GM12878 (cell line): ENCODE measurements at places on chromosomes 11 and 22. TPM values are rescaled to one million over a fixed set of nuclear protein-coding genes. Genes with fewer than 3 reads are reported as not detected.
A peak's percentile ranks its signal among the peaks of the same experiment; 100 is the strongest.

The KLHDC7B gene
- 1.1 and 1.7 TPM in 2 replicates for total RNA-seq

- no peaks in the 10 kb centered on the region for H3K27me3 ChIP-seq
- no peak overlapping the region for H3K4me3 ChIP-seq
- no peaks in the 10 kb centered on the region for H3K36me3 ChIP-seq
- H3K27ac ChIP-seq: no peak overlapping the region
- no peak for DNase-seq
- H3K4me1 ChIP-seq: no peaks in the 10 kb centered on the region
These were observed 1.7 kb upstream of the INCENP start for GRCh38 chr11:62122076-62122475.

- no peak overlapping the region for H3K4me3 ChIP-seq
- H3K27ac ChIP-seq: no peak overlapping the region
- DNase-seq: no peak
- no peaks in the 10 kb centered on the region for H3K36me3 ChIP-seq
These were observed 442.9 kb downstream of the AASDHPPT start for GRCh38 chr11:106520146-106520912.

DNA sequence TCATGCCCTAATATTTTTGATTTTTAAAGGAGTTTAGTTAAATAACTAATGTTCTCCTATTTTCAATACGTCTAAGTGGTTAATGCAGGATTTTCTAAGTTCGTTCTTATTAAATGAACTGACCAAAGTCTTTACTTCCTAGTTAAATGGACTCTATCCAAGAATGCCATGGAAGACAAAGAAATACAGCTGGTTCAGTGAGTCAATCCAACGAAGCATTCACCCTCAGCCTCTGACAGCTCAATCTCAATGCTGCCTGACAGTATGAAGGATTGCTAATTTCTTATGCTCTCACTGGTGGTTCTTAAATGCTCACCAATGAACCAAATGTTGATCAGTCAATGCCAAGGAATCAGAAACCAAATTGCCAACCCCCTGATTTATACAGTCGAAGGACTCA, 219.4 kb downstream of the CADM1 start:
- no peak for DNase-seq
- H3K36me3 ChIP-seq: no peaks in the 10 kb centered on the region
- no peak overlapping the region for H3K27ac ChIP-seq
- H3K4me1 ChIP-seq: no peaks in the 10 kb centered on the region
- H3K4me3 ChIP-seq: no peak overlapping the region

GRCh38 chr11:69442807-69443137, 38.7 kb upstream of the LINC01488 start:
- DNase-seq: no peak
- no peaks in the 10 kb centered on the region for H3K36me3 ChIP-seq
- H3K4me1 ChIP-seq: peaks cover 28% of the 10 kb centered on the region
- H3K27ac ChIP-seq: no peak overlapping the region
- no peaks in the 10 kb centered on the region; the same call in 1 of the 2 replicates for H3K27me3 ChIP-seq

The KCNJ1 gene
- total RNA-seq: not detected in 2 replicates

DNA sequence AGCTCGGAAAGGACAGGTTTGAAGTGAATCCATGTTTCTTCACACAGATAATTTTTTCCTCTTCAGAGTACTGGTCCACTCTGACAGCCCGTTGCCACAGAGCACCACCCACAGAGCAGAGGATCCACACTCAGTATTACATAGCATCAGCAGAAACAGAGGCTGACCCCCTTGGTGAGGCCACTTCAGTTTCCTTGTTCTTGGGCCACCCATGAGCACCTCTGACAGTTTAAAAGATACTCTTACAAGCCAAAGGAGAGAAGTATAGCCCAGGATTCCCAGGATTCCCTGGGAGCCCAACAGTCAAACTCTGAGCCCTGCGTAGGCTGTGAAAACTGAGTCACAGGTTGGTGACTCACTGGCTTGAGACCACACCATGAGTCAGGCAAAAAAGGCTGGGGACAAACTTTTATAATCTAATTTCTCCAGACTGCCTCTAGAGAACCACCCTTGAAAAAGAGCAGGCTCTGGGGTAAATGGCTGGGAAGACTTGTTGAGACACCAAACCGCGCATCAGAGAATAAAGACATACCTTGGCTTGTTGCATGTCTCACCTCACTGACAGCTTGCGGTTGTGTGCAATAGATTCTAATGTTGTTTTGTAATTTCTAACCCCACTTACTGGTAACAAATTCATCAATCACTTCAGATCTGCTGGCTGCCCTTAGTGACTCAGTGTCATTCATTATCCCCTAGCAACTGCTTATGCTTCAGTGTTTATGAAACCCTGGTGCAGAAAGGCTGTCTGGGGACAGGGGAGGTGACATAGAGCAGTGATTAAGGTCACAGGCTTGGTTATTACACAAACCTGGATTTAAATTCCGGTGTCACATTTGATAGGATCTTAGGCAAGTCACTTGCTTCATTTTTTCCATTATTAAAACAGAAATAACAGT, 56.9 kb upstream of the PRSS23 start:
- H3K27ac ChIP-seq: no peak overlapping the region
- no peaks in the 10 kb centered on the region; the same call in 1 of the 2 replicates for H3K27me3 ChIP-seq
- H3K36me3 ChIP-seq: no peaks in the 10 kb centered on the region
- H3K4me3 ChIP-seq: no peak overlapping the region
- H3K4me1 ChIP-seq: no peaks in the 10 kb centered on the region

The DDIAS gene
- 10.3 and 14.2 TPM in 2 replicates for total RNA-seq

DNA sequence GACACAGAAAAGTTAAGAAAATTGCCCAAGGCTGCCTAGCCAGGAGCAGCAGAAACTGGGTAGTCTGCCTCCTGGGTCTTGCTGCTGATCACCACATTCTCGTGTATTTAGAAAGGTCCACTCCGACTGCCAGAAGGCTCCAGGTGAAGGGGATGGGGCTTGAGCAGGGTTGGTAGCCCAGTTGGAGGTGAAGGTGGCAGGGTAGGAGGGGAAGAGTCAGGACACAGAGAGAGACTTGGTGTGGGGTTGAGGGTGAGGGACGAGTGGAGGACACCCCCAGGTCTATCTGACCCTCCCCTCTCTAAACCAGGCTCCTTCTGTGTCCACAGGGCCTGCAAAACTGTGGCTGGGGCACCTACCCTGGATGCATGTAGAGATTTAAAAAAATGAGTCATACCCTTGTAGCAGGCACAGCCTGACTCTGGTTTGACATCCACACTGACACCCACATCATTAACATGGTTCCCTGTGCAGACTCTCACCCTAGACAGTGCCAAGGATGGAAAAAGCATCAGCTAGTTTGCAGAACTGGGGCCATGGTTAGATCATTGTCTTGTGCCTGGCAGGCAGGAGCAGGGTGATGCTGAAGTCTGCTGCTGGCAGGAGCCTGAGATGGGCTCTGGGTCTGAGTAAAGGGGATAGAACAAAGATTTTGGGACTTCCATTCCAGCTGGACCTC, 273.2 kb downstream of the TENM4 start:
- H3K27me3 ChIP-seq: 0 out of 2 replicates have a peak, but pooled peaks cover 2% of the 10 kb centered on the region
- no peak overlapping the region for H3K4me3 ChIP-seq
- no peaks in the 10 kb centered on the region for H3K4me1 ChIP-seq
- DNase-seq: no peak
- H3K36me3 ChIP-seq: no peaks in the 10 kb centered on the region
- H3K27ac ChIP-seq: no peak overlapping the region

The TSPAN18 gene
- 0.77 and 0.96 TPM in 2 replicates for total RNA-seq

DNA sequence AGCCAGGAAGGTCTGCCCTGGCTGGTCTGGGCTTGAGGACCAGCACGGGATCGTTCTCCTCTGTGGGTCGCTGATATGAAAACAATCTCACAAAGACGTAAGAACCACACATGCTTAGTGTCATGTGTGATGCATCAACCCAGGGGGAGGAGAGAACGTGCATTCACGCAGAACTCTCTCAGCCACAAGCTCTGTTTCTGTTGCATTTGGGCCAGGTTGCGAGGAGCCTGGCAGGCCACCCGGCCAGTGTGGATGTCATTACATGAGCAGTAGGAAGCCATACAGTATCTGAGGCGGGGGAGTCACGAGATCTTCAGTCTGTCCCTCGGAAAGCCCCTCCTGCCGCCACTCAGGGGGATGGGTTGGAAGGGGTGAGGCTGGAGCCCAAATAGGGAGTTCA, 53.1 kb upstream of the KCNQ1OT1 start:
- H3K36me3 ChIP-seq: no peaks in the 10 kb centered on the region
- H3K4me3 ChIP-seq: no peak overlapping the region
- H3K27ac ChIP-seq: no peak overlapping the region
- H3K27me3 ChIP-seq: no peaks in the 10 kb centered on the region

GRCh38 chr11:8063324-8063723, 17.7 kb upstream of the TUB start:
- H3K27ac ChIP-seq: no peak overlapping the region
- no peak overlapping the region for H3K4me3 ChIP-seq
- peaks cover 2% of the 10 kb centered on the region for H3K27me3 ChIP-seq
- H3K36me3 ChIP-seq: no peaks in the 10 kb centered on the region

- H3K4me3 ChIP-seq: no peak overlapping the region
- no peak for DNase-seq
- H3K27me3 ChIP-seq: no peaks in the 10 kb centered on the region
- H3K36me3 ChIP-seq: no peaks in the 10 kb centered on the region
- no peak overlapping the region for H3K27ac ChIP-seq
These were observed 13.2 kb downstream of the CD6 start for GRCh38 chr11:60984636-60985035.

The AHNAK gene
- total RNA-seq: 90.0 and 90.3 TPM in 2 replicates

GRCh38 chr22:25420471-25420924, 144.0 kb upstream of the GRK3 start:
- peaks cover 20% of the 10 kb centered on the region for H3K4me1 ChIP-seq
- no peaks in the 10 kb centered on the region for H3K36me3 ChIP-seq
- peak overlapping the region; percentile 51; the same call in 1 of the 2 replicates for H3K4me3 ChIP-seq

DNA sequence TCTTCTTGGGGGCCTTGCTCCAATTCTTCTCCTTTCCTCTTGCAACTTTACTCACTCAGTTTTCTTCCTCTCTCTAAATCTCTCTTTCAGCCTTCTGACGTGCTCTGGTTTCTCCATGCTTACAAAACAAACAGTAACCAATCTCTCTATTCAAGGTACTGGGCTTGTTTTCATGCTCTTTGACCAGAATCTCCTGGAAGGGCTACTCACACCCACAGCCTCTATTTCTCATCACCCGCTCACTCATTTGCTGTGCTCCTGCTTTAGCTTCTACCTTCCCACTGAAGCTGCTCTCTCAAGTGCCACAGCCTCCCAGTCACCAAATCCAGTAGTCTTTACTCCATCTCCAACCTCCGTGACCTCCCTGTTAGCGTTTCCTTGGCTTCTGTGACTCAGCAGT, 60.4 kb downstream of the SERGEF start:
- no peaks in the 10 kb centered on the region for H3K27me3 ChIP-seq
- no peaks in the 10 kb centered on the region for H3K4me1 ChIP-seq
- H3K4me3 ChIP-seq: no peak overlapping the region

- no peaks in the 10 kb centered on the region for H3K27me3 ChIP-seq
- no peaks in the 10 kb centered on the region for H3K4me1 ChIP-seq
- no peaks in the 10 kb centered on the region for H3K36me3 ChIP-seq
- no peak for DNase-seq
- H3K27ac ChIP-seq: no peak overlapping the region
These were observed 123.3 kb upstream of the THY1 start for GRCh38 chr11:119545978-119546915.

DNA sequence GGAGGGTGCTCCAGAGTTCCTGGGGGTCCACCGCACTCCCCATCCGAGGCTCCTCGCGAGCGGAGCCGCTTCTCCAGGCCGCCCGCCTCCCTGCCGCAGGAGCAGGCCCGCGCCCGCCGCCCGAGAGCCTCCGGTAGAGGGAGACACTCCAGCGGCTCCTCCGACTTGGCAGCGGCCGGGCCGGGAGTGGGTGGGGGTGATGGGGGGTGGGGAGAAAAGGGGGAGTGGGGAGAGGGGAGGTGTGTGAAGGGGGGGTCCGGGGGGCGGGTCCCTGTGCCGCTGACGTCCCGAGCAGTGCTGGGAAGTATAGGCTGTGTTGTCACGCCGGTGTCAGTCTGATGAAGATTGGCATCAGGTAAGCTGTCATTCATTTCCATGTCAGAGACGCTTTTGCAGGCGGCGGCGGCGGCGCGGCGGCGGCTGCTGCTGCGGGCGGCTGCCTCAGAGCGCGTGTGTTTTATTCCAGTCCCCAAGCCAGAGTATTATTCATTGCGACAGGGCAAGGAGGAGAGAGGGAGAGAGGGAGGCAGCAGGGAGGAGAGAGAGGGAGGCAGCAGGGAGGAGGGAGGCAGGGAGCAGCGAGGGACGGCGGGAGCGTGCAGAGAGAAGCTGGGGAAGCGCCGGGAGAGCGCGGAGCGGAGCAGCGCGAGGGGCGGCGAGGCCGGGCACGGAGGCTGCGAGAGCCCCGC, at the start of gene PKNOX2:
PKNOX2 (plus strand) TSS at position 330 of the 689 bp plus-strand sequence. CDS start 186,555 bp downstream, outside the sequence.
- H3K27me3 ChIP-seq: peaks cover 24% of the 10 kb centered on the region
- no peak within 1 kb of the TSS for H3K4me3 ChIP-seq
- no peaks in the 10 kb centered on the region for H3K36me3 ChIP-seq
- H3K4me1 ChIP-seq: no peaks in the 10 kb centered on the region; the same call in 1 of the 2 replicates
- no peak within 1 kb of the TSS for H3K27ac ChIP-seq
- no peak for DNase-seq

GRCh38 chr11:71451596-71452198, 1.3 kb upstream of the NADSYN1 start:
- H3K36me3 ChIP-seq: peaks cover 13% of the 10 kb centered on the region; the same call in 1 of the 2 replicates
- no peaks in the 10 kb centered on the region for H3K27me3 ChIP-seq
- H3K27ac ChIP-seq: peak overlapping the region; percentile 23
- H3K4me1 ChIP-seq: peaks cover 9% of the 10 kb centered on the region; the same call in 1 of the 2 replicates
- DNase-seq: no peak
- peak overlapping the region; percentile 92 for H3K4me3 ChIP-seq
